CD8-positive, alpha-beta memory T cell (primary cell): ENCODE measurements at places on chromosomes 6 and 20. TPM values are rescaled to one million over a fixed set of nuclear protein-coding genes. Genes with fewer than 3 reads are reported as not detected.

DNA sequence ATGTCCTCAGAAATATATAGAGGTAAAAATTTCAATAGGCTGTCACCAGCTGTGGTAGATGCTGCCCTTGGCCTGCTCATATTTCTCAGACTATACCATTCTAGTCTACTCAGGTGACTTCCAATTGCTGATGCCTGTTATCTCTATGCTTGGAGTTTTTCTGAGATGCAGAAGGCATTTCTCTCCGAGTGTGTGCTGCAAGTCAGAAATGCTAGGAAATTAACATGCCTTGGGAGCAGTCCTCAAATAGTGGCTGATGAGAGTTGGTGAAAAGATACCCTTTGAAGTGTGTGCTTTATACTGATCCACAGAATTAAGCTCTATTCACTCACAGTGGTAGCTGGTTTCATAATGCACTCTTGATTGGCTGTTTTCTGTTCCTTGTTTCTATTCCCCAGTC is 43.2 kb upstream of the PKIB start:
- no peak for DNase-seq

GRCh38 chr6:148146717-148147462 is 195.7 kb upstream of the SASH1 start:
- peak; percentile 50 for DNase-seq

DNA sequence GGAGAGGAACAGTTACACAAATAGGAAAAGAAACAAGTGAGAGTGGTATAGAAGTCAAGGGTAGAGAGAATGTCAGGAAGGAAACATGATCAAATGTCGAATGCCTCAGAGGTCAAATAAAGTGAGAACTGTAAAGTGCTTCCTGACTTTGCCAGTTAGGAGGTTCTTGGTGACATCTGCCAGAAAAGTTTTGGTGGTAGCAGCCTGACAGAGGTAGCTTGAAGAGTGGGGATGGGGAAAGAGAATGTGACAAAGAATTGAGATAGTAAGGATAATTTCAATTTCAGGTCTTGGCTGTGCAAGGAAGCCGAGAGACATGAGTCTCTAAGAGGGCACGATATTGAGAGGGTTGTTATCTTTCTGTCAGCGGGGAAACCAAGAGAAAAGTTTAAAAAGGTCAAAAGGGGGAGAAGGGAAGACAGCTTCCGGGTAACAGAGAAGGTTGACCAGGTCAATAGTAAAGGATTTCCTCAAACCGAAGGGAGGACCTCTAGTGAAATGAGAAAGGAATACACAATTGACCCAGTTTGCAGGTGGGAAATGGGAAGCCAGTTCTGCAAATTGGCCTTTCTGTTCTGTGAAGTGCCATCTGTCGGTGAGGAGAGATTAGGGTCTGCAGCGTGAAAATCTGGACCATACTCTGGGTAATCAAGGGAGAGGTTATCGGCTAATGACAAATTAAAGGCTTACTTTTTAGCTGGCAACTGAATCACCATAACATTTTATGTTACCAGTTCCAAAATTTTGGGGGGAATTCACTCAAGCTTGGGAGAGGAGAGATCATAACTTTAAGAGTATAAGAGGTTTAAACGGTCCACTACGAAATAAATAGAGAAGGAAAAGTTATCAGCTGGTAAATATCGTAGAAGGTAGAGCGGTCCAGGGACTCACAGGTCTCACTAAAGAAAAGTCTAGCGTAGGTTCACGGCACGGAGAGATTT is 973 bp upstream of the BRD2 start:
- DNase-seq = no peak

DNA sequence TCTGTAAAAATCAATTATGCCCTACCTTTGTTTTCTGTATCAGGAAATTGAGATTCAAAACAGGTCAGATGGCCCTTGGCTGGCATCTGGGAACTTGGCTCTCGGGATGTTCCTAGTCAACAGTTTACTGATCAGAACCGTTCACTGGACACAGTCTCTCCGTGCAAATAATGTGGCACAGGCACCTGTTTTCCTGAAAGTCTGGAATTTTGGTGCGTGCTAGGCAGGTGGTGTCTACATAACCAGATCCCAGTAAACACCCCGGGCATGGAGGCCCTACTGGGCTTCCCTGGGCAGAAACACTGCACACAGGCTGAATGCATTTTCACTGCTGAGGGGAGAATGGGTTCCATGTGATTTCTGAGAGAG is 7.5 kb downstream of the SNHG17 start:
- no peak for DNase-seq

DNA sequence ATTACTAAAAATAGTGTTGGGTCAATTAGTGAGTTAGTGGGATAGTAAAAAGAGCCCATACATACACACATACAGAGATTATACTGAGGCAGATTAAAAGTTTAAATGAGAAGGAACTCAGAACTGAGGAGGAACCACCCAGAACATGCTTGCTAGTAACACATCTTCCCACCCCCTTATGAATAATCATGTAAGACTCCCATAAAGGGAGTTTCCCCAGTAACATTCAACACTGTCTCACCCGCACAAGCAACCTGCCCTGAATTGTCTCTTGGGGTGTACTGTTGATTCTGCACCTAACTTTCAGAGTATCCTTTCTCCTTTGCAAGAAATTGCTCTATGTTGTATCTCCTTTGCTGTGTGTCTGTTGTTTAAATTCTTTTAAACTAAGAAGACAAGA is 11.1 kb upstream of the HLA-DQB2 start:
- DNase-seq = no peak

- no peak for DNase-seq
Measured at GRCh38 chr20:38121741-38122140, 43.3 kb downstream of the TGM2 start.

- DNase-seq = no peak
Measured at GRCh38 chr20:43994486-43995100, 79.9 kb downstream of the TOX2 start.

DNA sequence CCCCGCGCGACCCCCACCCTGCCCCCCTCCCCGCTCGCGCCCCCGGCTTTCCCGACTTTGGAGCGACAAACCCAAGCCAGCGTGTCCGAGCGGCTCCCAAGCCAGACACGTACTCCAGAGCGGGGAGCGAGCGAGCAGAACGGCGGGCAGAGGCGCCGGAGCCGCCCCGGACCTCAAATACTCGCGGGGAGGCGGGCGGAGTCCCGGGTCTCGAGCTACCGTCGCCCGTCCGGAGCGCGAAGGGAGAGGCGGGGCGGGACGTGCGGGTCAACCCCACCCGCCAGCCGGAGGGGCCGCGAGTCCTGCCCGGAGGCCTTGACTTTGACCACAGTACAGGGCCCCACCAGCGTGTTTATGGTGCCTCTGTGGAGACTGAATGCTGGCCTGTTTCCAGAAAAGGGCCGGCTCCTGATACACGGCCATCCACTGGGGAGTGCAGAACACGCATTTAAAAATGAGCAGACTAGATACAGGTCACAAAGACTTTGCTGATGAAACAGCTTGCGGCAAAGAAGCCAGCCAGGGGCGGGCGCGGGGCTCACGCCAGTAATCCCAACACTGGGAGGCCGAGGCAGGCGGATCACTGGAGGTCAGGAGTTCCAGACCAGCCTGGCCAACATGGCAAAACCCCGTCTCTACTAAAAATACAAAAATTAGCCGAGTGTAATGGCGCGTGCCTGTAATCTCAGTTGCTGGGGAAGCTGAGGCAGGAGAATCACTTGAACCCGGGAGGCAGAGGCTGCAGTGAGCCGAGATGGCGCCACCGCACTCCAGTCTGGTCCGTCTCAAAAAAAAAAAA is at the start of gene SERPINB6:
TSS of gene SERPINB6 (minus strand) at position 148 of the 799 bp plus-strand sequence. CDS start 12,235 bp downstream, outside the sequence.
- DNase-seq = peak; percentile 46

GRCh38 chr20:34753706-34754461 is 49.7 kb downstream of the TP53INP2 start:
- DNase-seq = no peak

DNA sequence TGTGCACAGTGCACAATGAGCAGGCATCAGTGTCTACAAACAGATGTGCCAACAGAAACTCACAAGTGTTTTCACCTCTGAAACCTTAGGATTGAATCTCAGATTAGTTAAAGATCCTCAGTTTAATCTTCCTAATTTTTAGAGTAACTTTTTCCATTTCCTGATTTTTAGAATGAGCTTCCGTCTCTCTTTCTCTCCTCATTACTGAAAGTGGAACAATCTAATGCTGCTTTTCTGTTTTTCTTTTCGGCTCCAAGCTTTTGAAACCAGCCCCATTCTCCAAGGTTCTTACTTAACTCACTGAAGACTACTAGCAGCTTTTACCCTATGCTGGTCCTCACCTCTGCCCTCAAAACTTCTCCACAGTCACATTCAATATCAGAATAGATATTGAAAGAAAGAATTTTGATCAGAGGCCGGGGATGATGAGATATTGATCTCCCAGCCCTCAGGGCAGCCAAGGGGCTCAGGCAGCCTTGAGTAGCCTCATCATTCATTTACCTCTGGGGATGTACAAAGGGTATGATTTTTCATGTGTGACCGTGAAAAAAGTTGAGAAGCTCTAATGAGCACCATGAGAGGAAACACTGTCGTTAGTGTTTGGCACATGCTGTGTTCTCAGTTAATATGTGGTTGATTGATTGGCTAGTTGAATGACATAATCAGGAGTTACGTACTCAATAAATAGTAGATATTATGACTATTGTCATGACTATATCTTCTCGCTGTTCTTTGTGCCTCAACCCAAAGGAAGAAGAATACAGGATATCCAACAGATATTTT is 11.9 kb upstream of the STK38 start:
- no peak for DNase-seq

- DNase-seq = peak; percentile 29
Measured at GRCh38 chr20:45095805-45096238, 5.1 kb downstream of the KCNS1 start.

- DNase-seq = no peak
Measured at GRCh38 chr6:34149831-34150400, 4.0 kb upstream of the GRM4 start.

GRCh38 chr6:88619951-88620350 is 343.5 kb downstream of the RNGTT start:
- no peak for DNase-seq

The SPEF1 gene
- polyA plus RNA-seq = not detected

The FOXQ1 gene
- polyA plus RNA-seq = not detected

The CDH26 gene
- polyA plus RNA-seq = not detected
